ENCODE measurements at places on chromosomes 3 and 15.

GRCh38 chr3:97983933-97984491 lies 11.8 kb upstream of the RIOX2 start:
- no peak for DNase-seq

DNA sequence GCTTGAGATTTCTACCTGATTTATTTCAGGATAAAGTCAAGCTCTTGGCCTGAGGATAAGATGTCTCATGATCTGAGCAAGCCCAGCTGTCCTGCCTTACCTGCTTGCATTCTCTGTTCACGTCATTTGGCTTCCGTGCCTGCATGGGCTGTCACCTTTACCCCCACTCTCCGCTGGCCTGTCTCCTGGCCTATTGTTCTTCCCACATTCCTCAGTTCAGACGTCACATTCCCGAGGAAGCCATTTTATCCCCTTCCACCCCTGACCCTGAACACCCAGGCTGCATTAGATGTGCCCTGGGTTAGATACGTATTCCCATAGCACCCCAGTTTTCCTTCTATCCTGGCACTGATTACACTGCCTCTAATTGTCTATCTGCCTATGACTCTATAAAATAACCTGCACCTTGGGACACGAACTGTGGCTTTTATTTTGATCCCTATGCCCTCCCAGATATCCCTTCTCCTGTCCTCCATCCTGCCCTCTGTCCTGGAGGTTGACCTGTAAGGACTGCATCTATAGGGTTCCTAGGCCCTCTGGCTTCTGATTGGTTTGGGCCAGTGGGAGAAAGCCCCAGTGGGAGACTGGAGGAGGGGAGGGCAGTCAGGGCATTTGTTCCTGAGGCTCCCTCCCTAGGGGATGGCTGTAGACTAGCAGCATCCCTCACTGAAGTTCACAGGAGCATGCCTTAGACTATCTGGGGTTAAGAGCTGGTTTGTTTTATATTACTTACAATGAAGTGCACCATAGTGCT lies 19.2 kb upstream of the UBE2Q2 start:
- no peak for DNase-seq

DNA sequence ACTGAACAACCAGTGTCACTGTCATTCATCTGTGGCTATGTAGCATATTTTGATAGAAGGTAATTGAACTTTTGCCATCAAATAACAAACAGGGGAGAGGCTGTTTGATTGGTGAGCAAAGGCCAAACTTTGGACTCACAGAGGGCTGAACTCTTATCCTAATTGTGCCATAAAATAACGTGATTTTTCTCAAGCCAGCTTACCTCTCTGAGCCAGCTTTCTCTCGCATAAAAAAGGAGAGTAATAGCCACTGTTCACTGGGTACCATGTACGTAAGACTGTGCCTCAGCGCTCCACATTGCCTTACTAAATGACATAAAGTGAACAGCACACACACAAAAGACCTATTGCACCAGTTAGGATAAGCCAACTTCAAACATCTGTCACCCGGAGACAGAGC lies 216.9 kb downstream of the LRTM1 start:
- no peak for DNase-seq

DNA sequence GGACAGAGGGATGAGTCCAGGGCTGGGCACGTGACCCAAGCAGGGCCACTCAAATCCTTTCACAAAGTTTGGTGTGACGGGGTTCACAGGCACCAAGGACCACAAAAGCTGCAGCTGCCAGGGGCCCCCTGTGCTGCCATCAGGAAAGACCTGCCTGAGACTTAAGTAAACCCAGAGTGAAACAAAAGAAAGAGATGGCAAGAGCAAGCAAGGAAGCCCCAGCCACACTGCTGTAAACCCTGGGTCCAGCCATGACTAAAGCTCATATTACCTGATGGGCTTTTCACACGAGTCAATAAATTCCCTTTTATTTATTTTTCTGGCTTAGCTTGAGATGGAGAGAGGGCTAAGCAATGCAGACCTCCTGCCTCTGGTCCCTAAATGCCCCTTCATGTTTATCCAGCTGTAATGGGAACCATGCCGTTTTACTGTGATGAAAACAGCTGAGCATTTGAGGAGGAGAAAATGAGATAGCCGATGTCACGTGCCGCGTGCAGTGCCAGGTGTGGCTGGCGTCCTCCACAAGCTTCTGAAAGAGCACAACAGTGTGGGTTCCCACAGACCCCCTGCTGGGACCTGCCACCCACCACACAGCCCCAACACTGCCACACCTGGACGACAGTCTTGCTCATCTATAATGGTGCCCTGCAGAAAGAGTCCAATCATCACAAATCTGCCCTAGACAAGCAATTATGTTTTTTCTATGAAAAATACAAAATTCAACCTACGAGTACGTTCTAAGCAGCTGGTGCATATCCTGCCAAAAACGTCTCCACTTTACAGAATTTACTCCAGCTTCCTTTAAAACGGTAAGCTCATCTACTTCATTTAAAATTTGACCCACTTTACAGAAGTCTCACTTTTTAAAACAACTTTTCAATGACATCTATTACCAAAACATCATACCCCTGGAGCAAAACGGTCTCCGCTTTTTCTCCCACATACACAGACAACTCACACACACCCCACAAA lies 34.2 kb downstream of the ADAMTS17 start:
- DNase-seq: no peak

GRCh38 chr15:85618956-85619491 lies 175.7 kb downstream of the KLHL25 start:
- peak; percentile 58 for DNase-seq

GRCh38 chr3:192514081-192514753 lies 213.1 kb downstream of the FGF12 start:
- peak; percentile 60 for DNase-seq

- DNase-seq: no peak
Observed at GRCh38 chr3:149575213-149575960, 82.4 kb downstream of the WWTR1 start.

- DNase-seq: no peak
Observed at GRCh38 chr3:175304404-175304803, 445.3 kb downstream of the NAALADL2 start.

DNA sequence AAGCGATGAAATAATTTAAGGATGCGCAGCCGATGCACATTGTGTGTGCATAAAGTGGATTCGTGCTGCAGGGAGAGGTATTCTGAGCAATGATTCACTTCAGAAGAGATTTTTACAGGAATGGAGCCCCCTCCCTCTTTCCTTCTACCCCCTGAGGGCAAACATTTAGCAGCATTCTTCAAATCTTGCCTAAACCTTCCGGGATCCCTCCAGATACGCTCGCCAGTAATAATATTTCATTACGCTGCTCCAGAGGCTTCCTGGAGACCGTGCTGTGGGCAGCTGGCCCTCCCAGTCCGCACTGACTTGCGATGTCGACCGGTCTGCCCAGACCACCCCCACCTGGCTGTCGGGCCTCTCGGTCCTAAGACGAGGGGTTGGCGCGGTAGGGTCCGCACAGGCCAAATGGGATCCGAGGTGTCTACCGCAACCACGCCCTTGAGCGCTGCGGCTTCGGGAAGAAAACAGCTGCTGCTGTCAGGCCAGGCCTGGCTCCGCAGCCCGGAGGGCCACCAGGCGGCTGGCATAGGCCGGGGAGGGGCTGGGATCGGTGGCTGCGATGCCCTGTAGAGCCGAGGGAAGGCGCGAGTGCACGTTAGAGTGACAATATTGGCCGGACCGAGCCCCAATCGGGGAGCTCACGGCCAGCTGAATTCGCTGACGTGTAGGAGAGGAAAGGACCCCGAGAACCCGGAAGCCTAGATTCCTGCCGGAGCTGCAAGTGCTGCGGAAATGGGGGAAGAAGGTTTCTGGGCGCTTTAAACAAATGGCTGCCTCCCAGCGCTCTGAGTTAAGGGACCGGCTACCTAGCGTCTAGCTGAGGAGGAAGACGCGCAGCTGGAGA lies 14.3 kb downstream of the ZIC4 start:
- no peak for DNase-seq

GRCh38 chr15:60972866-60973265 lies 256.2 kb downstream of the RORA start:
- DNase-seq: no peak

DNA sequence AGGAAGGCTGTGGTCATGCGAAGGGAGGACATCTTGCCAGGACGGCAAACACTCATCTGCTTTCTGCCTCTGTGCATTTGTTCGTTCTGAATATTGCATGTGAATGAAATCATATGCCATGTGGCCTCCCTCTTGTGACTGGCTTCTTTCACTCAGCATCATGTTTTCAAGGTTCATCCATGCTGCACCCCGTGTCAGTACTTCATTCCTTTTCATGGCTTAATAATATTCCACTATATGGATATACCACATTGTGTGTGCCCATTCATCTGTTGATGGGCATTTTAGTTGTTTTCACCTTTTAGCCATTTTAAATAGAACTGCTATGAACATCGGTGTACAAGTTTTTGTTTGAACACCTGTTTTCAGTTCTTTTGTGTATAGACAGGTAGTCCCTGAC lies 118.7 kb downstream of the GABRG3 start:
- no peak for DNase-seq

GRCh38 chr3:53238051-53238850 lies 17.6 kb downstream of the TKT start:
- DNase-seq: peak; percentile 82

GRCh38 chr3:103006526-103007183 lies 571.8 kb downstream of the ZPLD1 start:
- no peak for DNase-seq

DNA sequence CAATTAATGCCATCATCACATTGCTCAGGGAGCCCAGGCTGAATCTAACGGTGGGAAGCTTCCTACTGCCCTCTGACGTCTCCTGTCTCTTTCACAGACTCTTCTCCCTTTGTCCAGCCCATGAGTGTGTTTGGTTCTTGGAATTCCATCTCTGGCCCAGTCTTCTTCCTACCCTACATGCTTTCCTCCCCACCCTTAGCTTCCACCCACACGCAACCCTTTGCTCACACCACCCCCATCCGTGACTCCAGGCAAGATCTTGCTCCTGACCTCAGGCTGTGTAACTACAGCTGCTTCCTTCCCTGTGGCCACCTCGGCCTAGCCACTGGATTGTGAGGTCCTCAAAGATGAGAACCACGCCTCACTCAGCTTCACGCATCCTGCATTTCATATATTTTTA lies 72.3 kb upstream of the THBS1 start:
- no peak for DNase-seq

DNA sequence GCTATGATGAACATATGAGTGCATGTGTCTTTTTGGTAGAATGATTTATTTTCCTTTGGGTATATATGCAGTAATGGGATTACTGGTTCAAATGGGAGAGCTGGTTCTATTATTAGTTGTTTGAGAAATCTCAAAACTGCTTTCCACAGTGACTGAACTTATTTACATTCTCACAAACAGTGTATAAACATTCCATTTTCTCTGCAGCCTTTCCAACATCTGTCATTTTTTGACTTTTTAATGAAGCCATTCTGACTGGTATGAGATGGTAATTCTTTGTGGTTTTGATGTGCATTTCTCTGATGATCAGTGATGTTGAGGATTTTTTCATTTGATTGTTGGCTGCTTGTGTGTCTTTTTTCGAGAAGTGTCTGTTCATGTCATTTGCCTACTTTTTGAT lies 1124.2 kb downstream of the NAALADL2 start:
- DNase-seq: no peak

GRCh38 chr15:97259943-97260342 lies 700.6 kb upstream of the ARRDC4 start:
- no peak for DNase-seq

- no peak for DNase-seq
Observed at GRCh38 chr15:84953136-84953535, 28.5 kb upstream of the PDE8A start.

GRCh38 chr3:37715358-37715757 lies 146.3 kb upstream of the CTDSPL start:
- DNase-seq: no peak

- DNase-seq: no peak
Observed at GRCh38 chr3:139251529-139251928, 92.3 kb upstream of the MRPS22 start.

DNA sequence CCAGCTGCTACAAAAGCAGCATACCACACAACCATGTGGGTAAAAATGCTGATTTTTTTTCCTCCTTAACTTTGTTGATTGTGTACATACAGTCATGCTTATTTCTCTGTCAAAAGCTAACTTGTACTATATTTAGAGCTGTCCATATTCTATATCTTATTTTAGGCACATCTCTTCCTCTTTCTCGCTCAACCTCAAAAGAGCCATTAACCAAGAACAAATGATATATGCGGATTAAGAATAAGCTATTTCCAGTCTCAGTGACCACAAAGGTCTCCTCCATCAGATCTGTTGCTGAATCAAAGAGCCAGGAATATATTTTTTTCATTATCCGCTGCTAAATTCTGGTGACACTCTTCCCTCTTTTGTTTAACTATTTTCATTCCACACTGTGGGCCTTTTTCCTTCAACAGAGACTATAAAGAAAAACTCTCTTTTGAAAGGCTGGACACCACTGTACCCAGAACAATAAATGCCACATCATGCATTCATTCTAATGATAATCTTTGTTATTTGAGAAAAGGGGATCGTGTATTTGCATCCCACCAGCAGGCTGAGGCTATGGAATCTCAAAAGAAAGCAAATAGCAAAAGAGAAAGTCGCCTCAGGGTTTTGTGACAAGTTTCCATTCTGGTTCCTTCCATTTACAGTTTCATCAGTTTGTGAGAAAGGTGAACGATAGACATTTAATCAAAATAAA lies 8.0 kb downstream of the TMEM212 start:
- no peak for DNase-seq

DNA sequence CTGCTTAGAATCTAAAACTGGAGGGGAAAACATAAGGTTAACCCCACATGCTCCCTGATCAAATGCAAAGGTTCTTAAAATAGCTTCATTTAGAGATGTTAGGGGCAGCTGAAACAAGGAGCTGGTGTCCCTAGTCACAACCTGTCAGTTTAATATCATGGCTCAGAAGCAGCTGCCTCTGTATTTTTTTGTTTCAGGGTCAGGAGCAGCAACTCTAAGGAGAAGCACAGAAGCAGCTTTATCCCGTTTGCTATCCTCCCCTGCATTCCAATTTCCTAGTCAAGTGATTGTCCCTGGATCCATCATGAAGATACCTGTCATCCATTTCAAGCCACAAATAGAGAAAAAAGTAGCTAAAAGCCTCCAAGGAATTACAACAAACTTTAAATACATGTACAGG lies 4.1 kb downstream of the FILIP1L start:
- no peak for DNase-seq

GRCh38 chr3:23728601-23729117 lies 77.1 kb upstream of the UBE2E1 start:
- no peak for DNase-seq

GRCh38 chr3:179072100-179072438 lies 460 bp upstream of the ZMAT3 start:
- DNase-seq: peak; percentile 22

GRCh38 chr3:18402239-18402799 lies 22.8 kb downstream of the SATB1 start:
- DNase-seq: no peak

DNA sequence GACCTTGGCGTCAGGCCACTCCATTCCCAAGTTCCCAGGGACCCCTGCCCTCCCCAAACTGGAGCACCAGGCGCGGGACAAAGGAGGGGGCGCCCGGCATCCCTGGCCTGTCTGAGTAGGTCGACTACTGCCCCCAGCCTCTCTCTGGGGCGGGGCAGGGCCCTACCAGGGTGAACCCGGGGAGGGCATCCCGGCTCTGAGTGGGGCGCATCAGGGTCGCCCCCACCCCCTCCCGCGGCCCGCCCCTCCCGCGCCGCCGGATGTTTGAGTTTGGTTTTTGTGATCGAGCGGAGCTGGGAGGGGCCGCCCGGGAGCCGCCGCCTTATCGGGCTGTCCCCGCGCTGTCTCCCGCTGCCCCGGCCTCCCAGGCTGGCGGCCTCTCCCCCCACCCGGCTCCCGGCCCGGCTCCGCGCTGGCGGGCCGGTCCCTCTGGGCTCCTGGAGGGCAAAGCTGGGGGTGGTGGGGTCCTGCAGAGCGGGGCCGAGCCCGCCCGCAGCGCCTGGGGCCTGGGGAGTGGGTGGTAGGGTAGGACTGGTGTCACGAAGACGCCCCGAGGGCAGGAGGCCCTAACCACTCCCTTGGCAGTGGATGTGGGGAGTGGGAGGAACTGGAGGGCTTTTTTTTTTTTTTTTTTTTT lies 47.2 kb upstream of the SMAD6 start:
- peak; percentile 18 for DNase-seq

Measured in Calu3 (cell line).